MG63 (cell line): ENCODE measurements at places on chromosomes 7 and 10. TPM values are rescaled to one million over a fixed set of nuclear protein-coding genes. Genes with fewer than 3 reads are reported as not detected.

GRCh38 chr10:106551501-106552062, 612.9 kb downstream of the SORCS1 start:
- DNase-seq, result no peak

- no peak for DNase-seq
Measured at GRCh38 chr7:152617056-152617455, 58.9 kb downstream of the XRCC2 start.

DNA sequence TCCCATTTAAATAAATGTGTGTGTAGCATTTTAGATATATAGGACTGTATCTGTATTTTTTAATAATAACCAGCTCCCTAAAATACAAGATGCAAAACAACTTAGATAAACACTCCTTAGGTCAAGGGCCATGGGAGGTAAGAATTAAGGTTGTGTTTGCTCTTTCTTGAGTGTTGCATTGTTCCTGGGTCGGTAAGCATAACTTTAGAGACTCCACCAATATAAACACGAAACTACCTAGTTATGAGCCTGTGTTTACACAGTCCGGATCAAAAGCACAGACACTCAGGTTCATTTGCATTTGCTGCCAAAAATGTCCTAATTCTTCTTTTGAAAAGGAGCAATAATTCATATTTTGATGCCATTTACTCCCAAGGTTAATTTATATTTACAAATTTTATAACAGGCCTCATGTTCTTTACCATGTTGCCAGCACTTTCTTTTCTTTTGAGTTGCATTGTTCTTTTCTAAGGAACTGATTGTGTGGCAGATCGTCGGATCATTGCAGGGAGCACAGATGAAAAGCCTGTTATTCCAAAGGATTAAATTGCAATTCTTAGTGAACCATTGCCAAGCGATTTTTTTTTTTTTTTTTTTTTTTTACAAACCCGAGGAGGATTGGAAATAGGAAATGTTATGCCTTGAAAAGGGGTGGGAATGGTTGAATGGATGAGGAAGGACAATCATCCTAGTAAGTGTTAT, 45.8 kb upstream of the GLCCI1 start:
- DNase-seq, result no peak

HTR5A gene
- not detected in 2 replicates for total RNA-seq

LRIT1 gene
- not detected in 2 replicates for total RNA-seq

ECHDC3 gene
- 45.2 and 63.9 TPM in 2 replicates for total RNA-seq

MGAM2 gene
- total RNA-seq, result not detected in 2 replicates
